ENCODE measurements at places on chromosomes 11 and 22.

- no peak for DNase-seq
These were observed 206.8 kb upstream of the NTM start for GRCh38 chr11:131163613-131164012.

DNA sequence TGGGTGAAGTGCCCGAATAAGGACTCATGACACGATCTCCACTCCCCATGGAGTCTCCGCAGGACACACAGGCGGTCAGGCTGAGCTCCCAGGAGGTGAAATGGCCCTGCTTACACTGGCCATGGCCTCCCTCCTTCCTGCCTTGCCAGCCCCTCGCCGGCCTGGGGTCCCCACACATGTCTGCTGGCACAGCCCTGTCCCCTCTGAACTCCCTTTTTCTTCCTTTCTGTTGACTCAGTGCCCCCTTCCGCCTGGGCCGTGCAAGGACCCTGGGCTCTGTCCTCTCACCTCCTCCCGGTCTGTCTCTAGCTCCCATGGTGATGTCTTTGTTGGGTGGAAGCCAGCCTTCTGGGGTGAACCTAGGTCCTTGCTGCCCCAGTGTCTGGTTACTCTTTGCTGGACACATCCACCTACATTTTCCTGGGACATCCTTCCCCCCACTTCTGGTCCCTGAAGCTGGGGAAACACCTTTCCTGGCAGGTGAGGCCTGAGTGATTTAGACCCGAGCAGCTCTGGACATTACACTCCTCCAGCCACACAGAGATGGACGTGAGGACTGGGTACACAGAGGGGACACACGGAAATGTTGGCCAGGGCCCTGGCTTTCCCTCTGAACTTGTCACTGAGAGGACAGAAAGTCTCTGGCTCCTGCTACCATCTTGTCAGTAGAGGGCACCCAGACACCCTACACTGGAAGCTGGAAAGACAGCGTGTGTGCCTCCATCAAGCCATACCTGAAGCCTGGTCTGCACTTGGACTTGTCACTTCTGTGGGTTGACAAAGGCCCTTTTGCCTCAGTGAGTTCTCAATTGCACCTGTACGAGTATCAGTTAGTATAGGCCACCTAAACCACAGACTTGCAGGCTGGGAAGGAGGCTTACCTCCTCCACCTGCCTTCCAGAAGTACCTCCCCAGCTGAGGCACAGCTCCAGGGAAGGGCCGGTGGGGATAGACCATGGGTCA is 864.3 kb downstream of the TBC1D22A start:
- no peak for DNase-seq

DNA sequence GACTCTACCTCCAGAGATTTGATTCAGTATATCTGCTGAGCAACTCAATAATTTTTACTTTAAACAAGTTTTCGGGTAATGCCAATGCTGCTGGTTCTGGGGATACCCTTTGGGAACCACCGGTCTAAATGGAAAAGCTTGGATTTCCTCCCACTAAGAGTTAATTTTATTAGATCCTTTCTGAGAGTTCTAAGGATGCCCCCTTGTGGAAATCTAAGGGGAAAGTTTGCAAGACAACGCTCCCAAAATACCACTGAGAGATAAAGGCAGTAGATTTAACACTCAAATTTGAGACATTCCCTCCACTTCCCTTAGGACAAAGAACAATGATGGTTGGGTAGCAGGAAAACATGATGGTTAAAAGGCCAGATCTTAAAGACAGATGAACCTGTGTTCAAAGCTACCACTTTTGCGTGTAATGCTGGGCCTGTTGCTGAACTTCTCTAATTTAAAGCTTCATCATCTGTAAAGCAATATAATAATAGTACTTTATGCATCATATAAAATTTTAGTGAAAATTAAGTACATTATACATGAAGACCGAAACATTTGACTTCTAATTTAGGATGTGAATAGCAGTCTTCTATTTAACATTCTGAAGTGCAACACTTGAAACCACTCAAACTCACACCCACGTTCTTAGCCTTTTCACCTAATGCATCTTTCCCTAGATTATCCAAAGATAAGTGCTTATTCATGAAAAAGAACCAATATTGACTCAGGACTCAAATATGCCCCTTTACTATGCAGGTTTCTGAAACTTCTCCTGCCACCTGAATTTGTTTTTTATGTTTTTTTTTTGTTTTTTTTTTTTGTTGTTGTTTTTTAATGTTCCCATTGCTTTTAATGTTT is 110.1 kb upstream of the LUZP2 start:
- DNase-seq: no peak

- DNase-seq: no peak
These were observed 17.7 kb downstream of the XRCC6 start for GRCh38 chr22:41638748-41639147.

DNA sequence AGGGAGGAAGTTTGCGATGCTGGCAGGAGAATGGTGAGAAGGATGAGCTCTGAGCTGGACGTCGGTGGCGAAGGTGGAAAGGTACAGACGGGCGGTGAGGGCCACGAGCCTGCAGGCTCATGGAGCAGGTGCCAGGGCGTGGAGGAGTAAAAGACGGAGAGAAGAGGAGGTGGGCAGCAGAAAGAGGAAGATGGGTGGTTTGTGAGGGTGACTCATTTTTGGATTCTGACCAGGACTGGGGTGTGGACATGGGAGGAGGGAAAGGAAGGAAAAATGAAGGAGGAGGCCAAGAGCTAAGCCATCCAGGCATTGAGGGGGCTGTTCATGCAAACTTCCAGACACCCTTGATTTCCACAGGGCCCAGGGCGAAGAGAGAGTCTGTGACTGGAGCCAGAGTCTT is 3.5 kb downstream of the ZDHHC24 start:
- no peak for DNase-seq

DNA sequence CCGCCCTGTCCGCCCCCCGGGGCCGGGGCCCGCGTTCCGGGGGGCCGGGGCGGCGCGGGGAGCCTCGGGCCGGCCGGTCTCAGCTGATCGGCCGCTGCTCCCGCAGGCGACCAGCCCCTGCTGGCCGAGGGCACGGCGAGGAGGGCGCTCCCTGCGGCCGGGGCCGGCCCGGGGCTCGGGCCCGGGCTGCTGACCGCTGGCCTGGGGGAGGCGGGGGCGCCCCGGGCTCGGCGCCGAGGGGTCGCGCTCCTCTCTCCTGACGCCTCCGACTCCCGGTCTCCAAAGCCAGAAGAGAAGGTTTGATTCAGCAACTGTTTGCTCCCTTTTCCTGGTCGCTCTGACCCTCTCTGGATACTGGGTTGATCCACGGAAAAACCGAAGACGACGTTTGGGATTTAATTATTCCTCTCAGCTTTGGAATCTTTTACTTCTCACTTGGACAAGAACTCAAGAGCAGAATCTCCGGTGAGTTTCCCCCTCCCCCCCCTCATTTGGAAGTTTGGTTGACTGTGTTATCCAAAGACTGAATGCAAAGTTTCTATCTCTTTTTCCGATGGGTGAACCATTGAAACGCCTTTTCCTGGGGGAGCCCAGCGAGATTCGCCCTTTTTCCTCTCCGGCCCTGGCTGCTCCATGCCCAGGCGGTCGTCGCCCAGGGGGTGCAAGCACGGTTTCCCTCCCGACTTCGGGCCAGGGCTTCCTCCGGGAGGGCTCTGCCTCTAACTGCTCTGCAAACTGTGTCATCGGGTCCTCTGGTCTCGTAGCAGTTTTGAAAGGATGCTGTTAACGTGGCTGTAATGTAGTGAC is 725 bp downstream of the KDM2A start:
- no peak for DNase-seq

GRCh38 chr11:46293066-46293465 is 15.6 kb downstream of the CREB3L1 start:
- DNase-seq: no peak

GRCh38 chr11:124893781-124894401 is 3.8 kb downstream of the ROBO4 start:
- DNase-seq: no peak

Measured in NCI-H2107 (cell line).